ENCODE measurements at places on chromosomes 1 and 21. TPM values are rescaled to one million over a fixed set of nuclear protein-coding genes. Genes with fewer than 3 reads are reported as not detected.

The PPM1J gene
- 0.88 TPM for total RNA-seq

The KRTAP22-1 gene
- not detected for total RNA-seq

- H3K4me3 ChIP-seq: peak within 1 kb of the TSS; percentile 92
- H3K27ac ChIP-seq: peak within 1 kb of the TSS; percentile 98
- H3K4me1 ChIP-seq: peaks cover 26% of the 10 kb centered on the region
- peaks cover 35% of the 10 kb centered on the region for H3K36me3 ChIP-seq
Measured at GRCh38 chr1:36223996-36224536, at the start of gene THRAP3. TSS of gene THRAP3 (plus strand) at chr1:36224443. CDS start at chr1:36282564, 58,121 bp downstream.

DNA sequence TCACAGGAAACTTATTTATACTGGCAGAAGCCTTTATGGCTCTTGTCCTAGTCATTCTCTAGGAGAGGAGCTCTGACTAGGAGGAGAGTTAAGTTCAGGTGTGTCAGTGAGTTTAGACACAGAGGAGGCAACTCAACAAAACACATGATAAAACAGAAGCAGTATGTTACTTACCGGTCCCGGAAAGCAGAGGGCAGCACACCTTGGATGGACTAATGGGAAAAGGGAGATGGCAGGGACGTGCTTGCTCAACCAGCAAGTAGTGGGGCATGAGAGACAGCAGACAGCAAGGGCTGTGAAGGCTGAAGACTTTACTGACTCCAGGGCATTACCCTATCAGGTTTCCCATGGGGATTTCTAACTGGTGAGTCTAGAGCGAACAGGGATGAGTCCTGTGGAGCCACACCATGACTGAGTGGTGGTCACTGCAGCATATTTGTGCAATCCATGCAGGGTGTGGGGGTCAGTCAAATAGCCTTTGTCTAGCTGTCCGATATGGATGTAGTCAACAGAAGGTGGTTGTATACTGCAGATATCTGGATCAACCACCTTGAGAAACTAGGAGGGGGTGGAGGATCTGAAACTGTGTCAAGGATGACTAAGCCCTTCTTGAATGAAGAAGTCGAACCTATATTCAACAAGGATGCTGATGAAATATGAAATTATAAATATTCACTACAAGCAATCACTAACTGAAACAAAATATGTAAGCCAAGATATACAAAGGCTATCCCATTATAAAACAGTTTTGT, 596.3 kb upstream of the CHRM3 start:
- no peak overlapping the region for H3K27ac ChIP-seq
- H3K27me3 ChIP-seq: no peaks in the 10 kb centered on the region
- H3K36me3 ChIP-seq: no peaks in the 10 kb centered on the region
- H3K4me1 ChIP-seq: no peaks in the 10 kb centered on the region
- no peak for DNase-seq

The LRRN2 gene
- not detected for total RNA-seq

The IL10 gene
- not detected for total RNA-seq

- DNase-seq: peak; percentile 100
- H3K36me3 ChIP-seq: peaks cover 41% of the 10 kb centered on the region
- no peaks in the 10 kb centered on the region for H3K27me3 ChIP-seq
- H3K4me1 ChIP-seq: peaks cover 32% of the 10 kb centered on the region
Measured at GRCh38 chr1:155193275-155193990, 14.3 kb downstream of the THBS3 start.

The SPATA46 gene
- total RNA-seq: not detected

DNA sequence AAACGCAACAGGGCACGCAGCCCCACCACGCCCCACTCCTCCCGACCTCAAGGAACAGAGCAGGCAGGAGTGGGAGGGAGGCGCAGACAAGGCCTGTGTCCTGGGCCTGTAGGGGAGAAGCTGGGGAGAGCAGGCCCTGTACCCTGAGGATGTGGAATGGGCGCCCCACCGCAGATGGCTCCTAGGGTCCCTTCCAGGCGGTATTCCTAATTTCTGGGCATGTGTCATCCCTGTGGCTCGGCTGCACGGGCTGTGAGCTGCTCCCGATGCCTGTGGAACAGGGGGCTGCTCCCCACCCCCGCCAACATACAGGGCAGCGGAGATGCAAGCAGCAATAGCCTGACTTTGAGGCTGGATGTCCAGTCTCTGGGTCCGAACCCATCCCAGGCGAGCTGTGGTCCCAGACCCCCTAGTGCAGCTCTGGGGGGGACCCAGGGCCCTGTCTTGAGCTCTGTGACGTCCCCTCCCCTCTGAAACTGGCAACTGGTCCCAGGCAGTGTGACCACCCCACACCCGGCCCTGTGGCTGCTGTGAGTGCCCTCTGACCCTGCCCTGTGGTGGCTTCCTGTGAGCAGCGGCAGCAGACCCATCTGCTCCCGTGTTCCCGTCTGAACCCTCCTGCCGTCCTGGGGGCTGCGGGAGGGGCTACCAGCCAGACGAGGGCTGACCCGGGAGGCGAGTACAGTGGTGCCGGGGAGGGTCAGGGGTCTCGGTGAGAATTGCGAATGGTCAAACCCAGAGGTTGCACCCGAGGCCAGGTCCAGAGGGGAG, 13.9 kb upstream of the COL6A2 start:
- no peaks in the 10 kb centered on the region for H3K27me3 ChIP-seq
- no peak overlapping the region for H3K4me3 ChIP-seq
- DNase-seq: no peak
- H3K36me3 ChIP-seq: no peaks in the 10 kb centered on the region

DNA sequence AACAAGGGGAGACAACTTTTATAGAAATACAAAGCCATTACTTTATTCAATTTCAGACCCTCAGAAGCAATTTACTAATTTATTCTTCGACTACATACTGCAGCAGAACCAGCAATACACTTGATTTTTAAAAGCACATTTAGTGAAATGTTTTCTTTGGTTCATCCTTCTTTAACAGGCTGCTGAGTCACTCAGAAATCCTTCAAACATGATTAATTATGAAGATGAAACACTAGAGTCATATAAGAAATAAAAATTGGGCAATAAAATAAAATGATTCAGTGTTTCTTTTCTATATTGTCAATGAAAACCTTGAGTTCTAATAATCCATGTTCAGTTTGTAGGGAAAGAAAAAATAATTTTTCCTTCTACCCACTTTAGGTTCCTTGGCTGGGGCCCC, 47.0 kb downstream of the CHML start:
- H3K27me3 ChIP-seq: no peaks in the 10 kb centered on the region
- H3K4me3 ChIP-seq: no peak overlapping the region

GRCh38 chr1:115648717-115649691, 7.2 kb downstream of the VANGL1 start:
- peaks cover 20% of the 10 kb centered on the region for H3K36me3 ChIP-seq
- peaks cover 6% of the 10 kb centered on the region for H3K4me1 ChIP-seq
- no peaks in the 10 kb centered on the region for H3K27me3 ChIP-seq
- H3K4me3 ChIP-seq: no peak overlapping the region

- H3K27me3 ChIP-seq: no peaks in the 10 kb centered on the region
- H3K4me3 ChIP-seq: no peak overlapping the region
- DNase-seq: no peak
- peaks cover 8% of the 10 kb centered on the region for H3K36me3 ChIP-seq
- no peak overlapping the region for H3K27ac ChIP-seq
Measured at GRCh38 chr1:68459796-68460195, 10.0 kb upstream of the RPE65 start.

The DMRTA2 gene
- total RNA-seq: not detected

DNA sequence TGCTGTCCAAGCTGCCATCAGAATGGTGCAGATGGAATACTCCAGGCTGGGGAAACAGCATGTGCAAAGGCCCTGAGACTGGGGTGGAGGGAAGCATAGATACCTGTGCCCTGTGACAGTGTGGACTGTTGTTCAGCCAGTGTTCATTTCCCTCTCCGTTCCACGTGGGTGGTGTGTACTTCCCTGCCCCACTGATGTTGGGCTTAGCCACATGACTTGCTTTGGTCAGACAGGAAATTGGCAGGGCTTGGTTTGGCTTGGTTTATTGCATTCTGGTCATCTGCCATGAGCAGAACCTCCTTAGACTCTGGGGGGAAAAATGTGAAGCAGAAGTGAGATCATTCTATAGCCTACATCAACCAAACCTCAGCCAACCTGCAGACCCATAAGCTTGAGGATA, 102.4 kb upstream of the IGSF21 start:
- H3K4me3 ChIP-seq: no peak overlapping the region
- no peak for DNase-seq
- no peak overlapping the region for H3K27ac ChIP-seq
- H3K36me3 ChIP-seq: peaks cover 4% of the 10 kb centered on the region
- peaks cover 63% of the 10 kb centered on the region for H3K27me3 ChIP-seq

The BLACAT1 gene
- 0.72 TPM for total RNA-seq

GRCh38 chr1:117180147-117180967, 30.4 kb downstream of the VTCN1 start:
- H3K36me3 ChIP-seq: no peaks in the 10 kb centered on the region
- H3K4me3 ChIP-seq: no peak overlapping the region
- H3K27me3 ChIP-seq: no peaks in the 10 kb centered on the region
- no peak for DNase-seq

- no peak overlapping the region for H3K27ac ChIP-seq
- no peak overlapping the region for H3K4me3 ChIP-seq
- H3K27me3 ChIP-seq: no peaks in the 10 kb centered on the region
- no peaks in the 10 kb centered on the region for H3K36me3 ChIP-seq
- no peak for DNase-seq
Measured at GRCh38 chr1:94658221-94658620, 116.7 kb upstream of the F3 start.

DNA sequence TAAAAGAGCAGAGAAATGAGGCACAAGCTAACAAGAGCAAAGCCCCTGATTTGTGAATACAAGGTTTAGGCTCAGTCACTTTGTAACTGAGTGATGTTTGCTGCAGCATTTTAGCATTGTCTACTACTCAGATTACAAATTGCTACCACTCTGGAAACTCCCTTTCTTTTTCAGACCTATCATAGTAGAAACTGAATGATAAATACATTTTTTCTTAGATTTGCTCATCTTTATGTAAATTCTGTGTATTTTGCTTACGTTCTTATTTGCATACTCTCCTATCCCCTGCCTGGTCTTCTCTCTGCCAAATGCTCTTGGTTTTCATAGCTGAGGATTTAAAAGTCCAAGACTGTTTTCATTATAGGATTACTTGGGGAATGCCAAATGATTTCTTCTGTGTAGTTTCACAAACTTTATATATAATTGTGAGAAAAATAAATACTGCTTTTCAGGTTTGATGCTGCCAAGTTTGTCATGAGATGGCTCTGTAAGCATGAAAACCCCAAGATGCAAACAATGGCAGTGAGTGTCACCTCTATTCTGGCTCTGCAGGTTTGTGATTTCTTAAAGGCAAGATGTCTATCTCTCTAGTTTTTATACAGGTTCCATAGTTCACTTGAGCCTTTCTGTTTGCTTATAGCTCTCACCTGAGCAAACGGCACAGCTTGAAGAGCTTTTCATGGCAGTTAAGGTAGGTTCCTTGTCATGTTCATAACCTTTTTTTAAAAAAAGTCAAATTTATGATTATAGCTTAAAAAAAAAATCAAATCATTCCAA, 24.7 kb downstream of the ZYG11A start:
- no peaks in the 10 kb centered on the region for H3K36me3 ChIP-seq
- DNase-seq: no peak
- no peaks in the 10 kb centered on the region for H3K27me3 ChIP-seq
- no peak overlapping the region for H3K27ac ChIP-seq
- no peaks in the 10 kb centered on the region for H3K4me1 ChIP-seq

DNA sequence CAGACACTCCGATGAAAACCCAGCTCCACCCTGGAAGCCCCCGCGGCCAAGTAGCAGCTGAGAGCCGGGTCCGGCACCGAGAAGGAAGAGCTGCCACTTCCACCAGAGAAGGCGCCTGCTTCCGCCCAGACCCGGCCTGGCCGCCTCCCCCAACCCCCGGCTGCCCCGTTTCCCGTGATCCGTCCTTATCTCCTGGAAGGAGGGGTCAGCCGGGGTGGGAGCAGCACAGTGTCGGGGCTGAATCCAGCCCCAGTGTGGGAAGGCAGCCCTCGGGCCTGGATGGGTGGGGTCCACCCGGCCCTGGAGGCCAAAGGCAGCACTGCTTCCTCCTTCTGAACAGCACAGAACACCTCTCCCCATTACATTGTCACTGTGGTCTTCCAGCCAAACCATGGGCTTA, 69.4 kb downstream of the MEGF6 start:
- no peak for DNase-seq
- H3K4me1 ChIP-seq: peaks cover 10% of the 10 kb centered on the region
- peak overlapping the region; percentile 83 for H3K27ac ChIP-seq
- no peaks in the 10 kb centered on the region for H3K27me3 ChIP-seq
- no peak overlapping the region for H3K4me3 ChIP-seq

The SPRR2G gene
- total RNA-seq: not detected

The ANKRD34A gene
- total RNA-seq: 3.1 TPM

The PDIK1L gene
- total RNA-seq: 10.9 TPM

DNA sequence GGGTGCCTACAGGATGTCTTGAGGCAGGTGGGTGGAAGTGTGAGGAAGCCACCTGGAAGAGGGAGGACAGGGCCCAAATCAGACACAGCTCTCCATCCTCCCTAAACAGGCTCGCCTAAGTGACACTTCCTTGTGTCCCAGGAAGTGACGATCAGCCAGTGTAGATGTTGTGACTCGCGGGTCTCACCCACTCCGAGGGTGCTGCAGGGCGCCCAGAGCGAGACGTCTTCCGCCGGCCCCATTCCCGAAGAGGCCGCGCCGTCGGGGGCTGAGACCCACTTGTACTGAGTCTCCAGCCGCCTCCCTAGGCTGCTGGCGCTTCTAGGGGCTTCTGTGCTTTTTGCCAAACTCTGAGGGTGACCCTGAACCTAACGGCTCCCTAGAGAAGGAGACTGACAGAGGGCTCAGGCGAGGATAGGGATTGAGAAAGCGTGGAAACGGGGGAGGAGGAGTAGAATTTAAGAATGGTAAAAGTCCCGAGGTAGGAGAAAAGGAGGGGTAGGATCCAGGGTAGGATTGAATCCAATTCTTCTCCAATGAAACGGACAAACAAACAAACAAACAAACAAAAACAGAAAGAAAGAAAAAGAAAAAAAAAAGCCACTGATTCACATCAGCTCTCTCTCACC, 543 bp upstream of the MARK1 start:
- H3K36me3 ChIP-seq: no peaks in the 10 kb centered on the region
- H3K4me3 ChIP-seq: peak overlapping the region; percentile 76
- H3K27ac ChIP-seq: peak overlapping the region; percentile 66

The ERG gene
- total RNA-seq: not detected

The S100A7A gene
- total RNA-seq: not detected

The LRRC38 gene
- total RNA-seq: not detected

DNA sequence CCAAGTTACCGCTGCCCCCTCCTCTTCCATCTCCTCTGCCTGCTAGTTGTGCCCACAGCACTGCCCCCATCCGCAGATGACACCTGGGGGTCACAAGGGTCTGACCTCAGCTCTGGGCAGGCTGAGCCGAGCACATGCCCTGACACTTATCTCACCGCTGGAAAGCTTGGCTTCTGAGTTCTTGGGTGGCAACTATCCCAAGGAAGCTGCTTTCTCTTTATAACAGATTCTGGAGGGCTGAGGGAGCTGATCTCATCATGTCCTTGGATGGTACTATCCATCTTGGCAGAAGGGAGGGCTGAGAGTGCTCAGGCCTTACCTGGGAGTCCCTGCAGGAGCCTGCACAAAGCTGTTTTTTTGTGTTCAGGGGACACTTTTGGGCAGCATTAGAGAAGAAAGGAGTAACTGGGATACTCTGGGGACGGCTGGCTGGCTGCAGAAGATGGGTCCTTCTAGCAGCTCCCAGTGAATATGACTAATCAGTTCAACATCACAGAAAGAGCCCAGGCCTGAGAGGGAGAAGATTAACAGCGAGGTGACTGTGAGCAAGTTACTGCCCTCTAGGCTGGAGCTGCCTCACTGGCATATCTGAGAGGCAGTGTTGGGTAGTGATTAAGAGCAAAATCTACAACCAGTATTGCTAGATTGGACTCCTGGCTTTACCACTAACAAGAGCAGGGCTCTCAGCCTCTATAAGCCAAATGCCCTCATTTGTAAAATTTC, 71.6 kb downstream of the PLXNA2 start:
- peak; percentile 34 for DNase-seq
- no peak overlapping the region for H3K4me3 ChIP-seq
- H3K27ac ChIP-seq: no peak overlapping the region
- no peaks in the 10 kb centered on the region for H3K27me3 ChIP-seq

The FCER1A gene
- total RNA-seq: not detected
